IPS-NIHi11 (cell line): ENCODE measurements at places on chromosomes 16 and 17.

- peak; percentile 86 for DNase-seq
Observed at GRCh38 chr17:79188048-79188447, 113.4 kb downstream of the ENGASE start.

GRCh38 chr16:82464187-82464586 lies 162.6 kb upstream of the CDH13 start:
- DNase-seq, result no peak

DNA sequence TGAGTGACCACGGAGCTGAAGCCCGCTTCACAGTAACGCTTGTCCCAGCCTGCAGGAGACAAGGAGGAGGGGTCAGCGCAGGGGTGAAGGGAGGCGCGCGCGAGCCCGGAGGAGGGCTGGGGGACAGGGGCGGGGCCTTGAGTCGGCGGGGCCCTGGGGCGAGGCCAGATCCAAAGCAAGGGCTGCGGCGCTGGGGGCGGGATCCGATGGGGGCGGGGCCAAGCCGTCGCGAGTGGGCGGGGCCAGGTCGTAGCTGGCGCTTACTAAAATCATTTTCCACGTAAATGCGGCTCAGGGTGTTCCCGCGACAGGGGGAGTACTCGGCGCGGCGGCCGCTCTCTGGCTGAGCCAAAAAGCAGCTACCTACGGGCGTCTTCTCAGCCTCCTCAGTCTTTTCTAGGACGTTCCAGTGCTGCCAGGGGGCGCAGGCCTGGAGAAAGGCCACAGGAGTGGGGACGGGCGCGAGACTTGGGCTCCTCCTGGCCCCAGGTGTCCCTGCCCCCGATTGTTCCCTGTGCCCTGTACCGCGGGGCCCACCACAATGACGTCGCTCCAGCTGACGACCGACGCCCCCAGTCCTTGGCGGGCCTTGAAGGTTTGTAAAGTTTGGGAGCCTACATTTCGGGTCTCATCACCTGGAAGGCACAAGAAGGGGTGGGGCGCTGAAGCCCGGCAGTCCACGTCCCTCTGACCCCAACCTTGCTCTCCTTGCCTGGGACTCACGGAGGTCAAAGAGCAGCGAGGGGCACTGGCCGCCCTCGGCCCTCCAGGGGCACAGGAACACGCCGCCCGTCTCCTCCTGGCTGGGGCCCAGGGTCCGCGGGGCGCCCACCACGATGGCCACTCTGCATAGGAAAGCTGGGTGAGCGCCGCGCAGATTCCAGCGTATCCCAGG lies 3.9 kb downstream of the ITGA2B start:
- DNase-seq, result peak; percentile 96

GRCh38 chr16:11319529-11320146 lies 25.6 kb upstream of the RMI2 start:
- DNase-seq, result no peak

DNA sequence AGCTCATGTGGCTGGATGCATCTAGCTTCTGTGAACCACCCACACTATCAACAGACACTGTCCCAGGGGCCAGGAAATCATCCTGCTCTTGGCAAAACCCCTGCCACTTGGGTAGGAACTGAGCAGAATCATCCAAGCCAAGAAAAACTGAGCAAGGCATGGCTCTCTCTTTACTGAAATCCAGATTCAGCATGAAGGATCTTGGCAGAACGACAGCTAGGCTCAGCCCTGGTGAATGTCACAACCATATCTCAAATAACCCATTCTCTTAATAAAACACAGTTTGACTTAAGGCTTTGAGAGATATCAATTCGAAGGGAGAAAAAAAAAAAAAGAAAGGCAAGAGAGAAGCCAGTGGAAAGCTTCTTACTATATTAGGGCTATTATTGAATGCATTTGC lies 72.2 kb downstream of the MAF start:
- DNase-seq, result no peak

- DNase-seq, result no peak
Observed at GRCh38 chr16:1688807-1689560, 10.9 kb downstream of the JPT2 start.

DNA sequence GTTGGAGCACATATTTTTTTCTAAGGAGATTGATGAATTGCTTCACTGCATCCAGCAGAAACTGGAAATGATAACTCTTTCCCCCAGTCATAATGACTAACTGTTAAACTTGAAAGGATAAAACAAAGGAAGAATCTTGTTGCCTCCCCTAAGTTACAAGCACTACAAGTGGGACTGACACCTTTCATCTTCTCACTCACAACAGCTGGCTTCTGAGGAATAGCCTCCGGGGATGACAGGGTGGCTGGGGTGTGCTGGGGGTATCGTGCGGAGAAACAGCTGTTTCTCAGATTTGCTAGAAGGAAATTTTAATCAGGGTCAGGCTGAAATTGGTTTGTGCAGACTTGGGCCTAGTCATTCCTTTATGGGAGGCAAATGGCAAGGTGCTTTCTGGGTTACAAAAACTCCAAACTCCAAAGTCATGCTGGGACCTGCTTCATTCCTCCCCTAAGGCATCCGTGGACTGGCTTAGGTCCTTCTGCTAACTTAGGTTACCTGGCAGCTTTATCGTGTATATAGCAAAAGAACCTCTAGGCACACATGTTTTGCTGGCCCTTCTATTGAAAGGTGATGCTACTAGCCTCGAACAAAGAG lies 557.2 kb downstream of the TOX3 start:
- no peak for DNase-seq

DNA sequence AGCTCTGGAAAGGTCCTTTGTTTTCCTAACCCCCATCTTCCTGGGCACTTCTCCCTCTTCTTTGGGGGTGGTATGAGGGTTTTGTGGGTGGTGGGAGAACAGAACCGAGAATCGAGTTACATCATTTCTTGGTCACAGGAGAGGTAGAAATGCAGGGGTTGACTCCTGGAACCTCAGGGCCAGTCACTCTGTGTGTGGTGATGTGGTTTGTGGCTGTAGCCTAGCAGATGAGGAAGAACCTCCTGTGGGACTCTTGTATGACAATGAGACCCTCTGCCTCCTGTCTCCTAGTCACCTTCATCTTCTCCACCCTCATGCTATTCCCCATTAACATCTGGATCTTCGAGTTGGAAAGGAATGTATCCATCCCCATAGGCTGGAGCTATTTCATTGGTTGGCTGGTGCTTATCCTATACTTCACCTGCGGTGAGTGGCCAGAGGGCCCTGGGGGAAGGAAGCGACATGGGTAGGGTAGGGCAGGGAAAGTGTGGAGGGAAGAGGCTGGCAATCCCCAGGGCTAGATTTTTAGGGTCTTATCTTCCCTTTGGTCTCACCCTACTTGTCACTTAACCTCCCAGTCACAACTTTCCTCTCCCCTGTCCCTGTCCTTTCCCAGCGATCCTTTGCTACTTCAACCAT lies 5.5 kb downstream of the ODF4 start:
- no peak for DNase-seq

DNA sequence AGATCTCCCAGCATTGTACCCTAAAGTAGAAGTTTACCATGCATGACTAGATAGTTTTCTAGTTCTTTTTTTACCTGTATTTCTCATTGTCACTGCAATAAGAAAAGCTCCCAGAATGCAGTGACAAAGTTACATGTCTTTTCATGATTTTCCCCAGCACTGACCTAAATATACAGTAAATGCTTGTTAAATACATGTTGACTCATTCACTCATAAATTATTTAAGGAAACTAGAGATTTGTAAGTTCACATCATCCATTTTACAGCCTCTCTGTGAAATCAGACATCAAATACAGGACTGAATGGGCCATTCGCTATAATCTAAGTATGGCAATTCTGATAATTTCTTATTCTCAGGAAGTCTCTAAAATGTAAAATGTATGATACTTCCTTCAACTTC lies 258.9 kb upstream of the AXIN2 start:
- no peak for DNase-seq

- no peak for DNase-seq
Observed at GRCh38 chr16:55040366-55041086, 109.9 kb downstream of the IRX5 start.

DNA sequence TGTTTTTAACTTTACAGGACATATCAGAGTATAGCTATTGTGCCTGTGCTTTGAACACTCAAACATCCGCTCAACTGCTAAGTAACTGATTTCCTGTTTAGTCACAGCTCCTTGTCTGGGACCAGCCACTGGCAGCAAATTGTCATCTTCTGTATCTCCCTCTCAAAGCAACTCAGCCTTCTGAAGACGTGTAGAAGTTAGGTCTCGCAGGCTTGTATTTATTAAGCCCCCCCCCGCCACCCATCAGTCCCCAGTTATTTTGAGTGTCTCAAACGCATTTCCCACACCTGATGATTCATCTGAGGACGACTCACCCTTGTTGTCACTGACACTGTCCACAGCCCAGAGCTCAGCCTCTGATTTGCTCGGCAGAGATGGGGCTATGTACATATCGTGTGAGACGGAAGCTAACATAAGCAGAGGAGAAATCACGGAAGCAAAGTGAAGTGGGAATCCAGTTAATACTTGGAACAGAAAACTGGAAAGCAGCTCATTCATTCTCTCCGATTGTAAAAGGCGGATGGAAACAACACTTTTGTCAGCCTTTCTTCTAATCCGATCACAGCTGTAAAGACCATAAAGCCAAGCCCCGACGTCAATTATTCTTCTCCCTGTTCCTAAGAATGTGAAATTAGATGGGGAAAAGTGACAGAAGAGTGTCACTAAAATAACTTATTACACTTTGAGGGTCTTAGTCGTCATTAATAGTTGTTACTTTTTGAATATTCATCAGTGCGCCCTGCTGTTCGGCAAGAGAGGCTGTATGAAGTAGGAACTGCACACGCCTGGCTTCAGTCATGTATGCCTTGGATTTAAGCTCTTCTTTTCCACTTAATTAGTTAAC lies 64.2 kb downstream of the PITPNC1 start:
- no peak for DNase-seq

DNA sequence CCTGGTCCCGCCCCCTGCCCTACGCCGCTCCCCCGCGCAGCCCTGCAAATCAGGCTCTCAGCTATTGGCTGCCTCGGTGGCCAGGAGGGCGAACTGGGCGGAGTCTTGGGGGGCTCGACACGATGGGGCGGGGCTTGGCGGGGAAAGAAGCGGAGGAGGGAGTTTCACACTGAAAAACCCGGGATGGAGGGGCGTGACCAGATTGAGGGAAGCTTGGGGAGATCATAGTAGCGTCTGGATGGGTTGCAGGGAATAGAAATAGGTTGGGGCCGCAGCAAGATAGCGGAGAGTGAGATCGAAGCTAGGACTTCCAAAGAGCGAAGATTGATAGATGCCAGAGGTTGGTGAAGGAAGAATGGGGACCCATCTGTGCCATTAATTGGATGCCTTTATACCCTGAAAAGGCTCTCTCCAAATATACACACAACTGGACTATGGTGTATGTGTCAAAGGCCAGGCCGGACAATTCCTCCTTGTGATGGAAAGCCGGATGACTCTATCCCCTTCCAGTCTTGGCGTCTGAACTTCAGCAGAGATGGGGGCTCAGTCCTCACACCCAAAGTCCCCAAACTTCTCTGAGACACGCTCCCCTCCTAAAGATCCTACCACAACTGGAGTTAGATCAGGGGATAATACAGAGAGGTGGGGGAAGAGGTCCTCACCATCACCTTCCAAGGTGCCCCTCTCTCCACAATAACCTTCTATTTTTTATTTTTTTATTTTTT lies 376 bp upstream of the STAC2 start:
- peak; percentile 99 for DNase-seq

DNA sequence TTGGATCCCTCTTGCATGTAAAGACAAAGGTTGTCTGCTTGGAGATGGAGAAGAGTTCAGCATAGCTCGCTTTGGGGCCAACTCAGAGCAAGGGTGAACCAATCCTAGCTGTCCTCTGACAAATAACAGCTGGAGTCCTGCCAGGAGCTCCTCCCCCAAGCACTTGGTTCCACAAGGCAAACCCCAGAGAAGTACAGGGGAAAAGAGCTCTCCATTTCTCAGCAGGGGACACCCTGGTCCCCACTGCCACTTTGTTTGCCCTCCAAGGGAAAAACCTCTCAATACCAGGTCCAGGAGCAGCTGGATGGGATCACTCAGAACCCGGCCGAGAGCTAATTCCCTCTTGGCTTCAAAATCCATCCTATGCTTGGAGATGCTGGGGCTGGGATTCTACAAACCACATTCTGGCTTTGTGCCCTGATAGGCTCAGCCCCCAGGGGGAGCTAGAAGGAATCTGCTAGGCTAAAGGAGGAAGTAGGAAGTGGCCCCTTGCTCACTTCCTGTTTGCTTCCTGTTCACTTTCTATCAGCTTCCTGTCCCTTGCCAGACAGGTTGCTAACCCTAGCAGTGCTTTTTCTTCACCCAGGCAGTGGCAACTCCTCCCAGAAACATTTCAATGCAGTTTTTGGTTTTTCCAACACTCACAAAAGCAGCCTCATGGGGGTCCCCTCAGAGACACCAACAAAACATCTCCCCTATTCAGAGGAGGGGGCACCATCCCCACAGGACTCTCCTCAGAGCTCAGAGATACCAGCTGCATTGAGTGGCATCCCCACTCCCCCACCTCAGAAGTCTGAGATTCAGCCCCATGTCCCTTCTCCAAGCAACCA lies 30.7 kb downstream of the CDRT4 start:
- DNase-seq, result peak; percentile 57

- DNase-seq, result no peak
Observed at GRCh38 chr17:83053021-83053681, 26.3 kb upstream of the METRNL start.

GRCh38 chr16:8585041-8585440 lies 5.3 kb downstream of the TMEM114 start:
- DNase-seq, result no peak

DNA sequence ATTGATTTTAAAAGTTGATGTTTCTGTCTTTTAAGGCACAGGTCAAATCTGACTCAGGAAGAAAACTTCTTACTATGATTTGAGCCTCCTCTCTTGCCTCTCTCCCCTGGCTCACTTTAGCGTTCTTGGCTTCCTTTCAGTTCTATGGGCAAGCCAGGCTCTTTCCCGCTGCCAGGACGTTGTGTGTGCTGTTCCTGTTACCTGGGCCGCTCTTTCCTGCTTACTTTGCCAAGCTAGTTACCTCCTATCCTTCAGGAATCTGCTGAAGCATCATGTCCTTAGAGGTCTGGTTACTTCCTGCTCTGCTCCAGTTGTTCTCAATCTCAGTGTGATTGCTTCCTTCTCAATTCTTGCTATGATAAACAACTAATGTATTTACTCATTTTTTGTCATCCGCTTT lies 1108.5 kb upstream of the EEF2KMT start:
- no peak for DNase-seq

GRCh38 chr16:31063495-31063842 lies 10.6 kb downstream of the ZNF668 start:
- DNase-seq, result no peak

- DNase-seq, result no peak
Observed at GRCh38 chr17:82835122-82835521, 4.7 kb downstream of the ZNF750 start.

- DNase-seq, result no peak
Observed at GRCh38 chr16:27152121-27152520, 51.2 kb upstream of the KDM8 start.

GRCh38 chr17:37047631-37048104 lies 98.9 kb downstream of the AATF start:
- peak; percentile 83 for DNase-seq

DNA sequence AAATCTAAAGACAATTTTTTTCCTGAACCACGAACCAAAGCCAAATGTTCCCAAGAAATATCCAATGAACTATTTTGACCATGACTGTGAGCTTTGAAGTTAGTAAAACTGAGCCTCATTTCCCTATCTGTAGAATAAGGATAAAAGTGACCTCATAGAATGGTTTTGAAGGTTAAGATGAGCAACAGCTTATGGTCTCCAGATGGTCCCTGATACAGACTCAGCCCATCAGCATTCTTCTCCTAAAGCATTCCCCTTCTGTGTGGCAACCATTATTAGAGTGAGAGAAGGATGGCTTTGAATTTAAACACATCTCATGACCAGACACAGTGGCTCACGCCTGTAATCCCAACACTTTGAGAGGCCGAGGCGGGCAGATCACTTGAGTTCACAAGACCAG lies 70.1 kb downstream of the COPRS start:
- DNase-seq, result no peak

- no peak for DNase-seq
Observed at GRCh38 chr17:5131146-5131715, 15.4 kb downstream of the USP6 start.
